MM.1S (cell line): ENCODE measurements at places on chromosomes 3 and 15.
A peak's percentile ranks its signal among the peaks of the same experiment; 100 is the strongest.

- DNase-seq, result no peak
Measured at GRCh38 chr3:12186046-12186445, 27.3 kb upstream of the TIMP4 start.

DNA sequence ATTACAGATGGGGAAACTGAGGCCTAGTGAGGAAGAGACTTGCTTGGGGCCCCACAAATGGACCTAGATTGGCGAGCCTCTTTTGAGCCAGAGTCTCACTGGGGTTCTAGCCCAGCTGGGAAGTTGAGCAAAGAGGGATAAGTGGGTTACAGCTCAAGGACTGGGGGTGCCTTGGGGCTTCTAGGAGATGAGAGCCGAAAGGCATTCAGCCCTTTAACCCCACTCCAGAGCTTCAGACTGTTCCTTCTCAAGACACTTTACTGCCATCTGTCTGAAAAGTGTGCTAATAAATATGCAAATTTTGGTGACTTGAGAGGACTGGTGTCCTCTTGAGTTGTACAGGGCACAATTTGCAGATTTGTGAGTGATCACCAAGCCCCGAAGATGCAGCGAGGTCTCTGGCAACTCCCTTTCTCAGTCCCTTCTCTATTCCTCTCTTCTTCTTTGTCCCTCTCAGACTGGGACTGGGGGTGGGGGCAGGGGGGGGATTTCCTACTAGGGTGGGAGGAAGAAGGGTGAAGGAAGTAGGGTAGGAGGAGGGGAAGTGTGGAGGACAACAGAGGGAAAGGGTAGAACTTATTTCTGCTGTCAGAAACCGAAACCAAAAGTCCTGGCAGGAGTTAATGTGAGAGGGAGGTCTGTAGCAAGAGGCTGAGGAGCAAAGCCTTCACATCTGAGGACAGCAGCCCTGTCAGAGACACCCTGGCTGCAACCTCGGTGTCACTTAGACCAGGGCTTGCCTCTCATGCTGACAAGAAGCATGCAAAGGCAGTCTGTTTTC is 16.2 kb upstream of the ANKDD1A start:
- peak; percentile 90 for DNase-seq

DNA sequence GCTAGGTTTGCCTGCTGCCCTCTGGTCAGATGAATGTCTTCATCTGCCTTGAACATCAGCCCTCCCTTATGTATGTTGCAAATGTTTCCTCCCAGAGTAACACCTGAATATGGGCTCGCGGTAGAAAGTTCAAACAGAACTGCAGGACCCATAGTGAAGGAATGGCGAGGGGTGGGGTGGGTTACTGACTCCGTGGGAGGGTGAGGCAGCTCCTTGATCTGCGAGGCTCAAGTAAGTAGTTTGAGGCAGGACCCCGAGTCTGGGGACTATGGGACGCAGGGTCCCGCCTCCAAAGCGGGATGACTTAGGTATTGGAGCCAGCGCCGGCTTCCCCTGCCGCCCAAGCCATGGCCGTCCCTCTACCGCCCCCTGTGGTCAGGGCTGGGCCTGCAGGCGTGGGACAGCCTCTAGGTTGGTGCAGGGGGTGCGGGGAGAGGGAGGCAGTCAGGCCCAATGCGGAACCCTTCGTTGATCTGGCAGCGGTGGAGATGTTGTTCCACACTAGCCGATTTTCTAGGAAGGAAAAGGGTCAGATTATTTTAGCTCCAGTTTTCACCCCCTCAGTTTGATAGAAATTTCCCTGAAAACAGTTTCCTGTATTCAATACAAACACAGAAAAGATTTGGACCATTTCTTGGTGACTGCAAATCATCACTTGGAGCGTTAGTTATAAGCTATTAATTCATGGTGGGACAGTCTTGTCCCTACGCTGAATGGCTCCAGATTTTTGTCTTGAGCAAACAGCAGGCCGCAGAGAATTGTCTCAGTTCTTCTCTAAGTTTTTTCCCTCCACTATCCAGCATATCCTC is 72.3 kb downstream of the CORO2B start:
- peak; percentile 60 for DNase-seq

- DNase-seq, result no peak
Measured at GRCh38 chr3:56811546-56812202, 9.9 kb upstream of the ARHGEF3 start.
